ENCODE measurements at places on chromosomes 2 and 18. TPM values are rescaled to one million over a fixed set of nuclear protein-coding genes. Genes with fewer than 3 reads are reported as not detected.

The HOXD10 gene
- not detected for polyA plus RNA-seq

The LDLRAD4 gene
- 10.0 TPM for polyA plus RNA-seq

The EDAR gene
- 1.1 TPM for polyA plus RNA-seq

The RBM44 gene
- 0.71 TPM for polyA plus RNA-seq

The PSMD14 gene
- polyA plus RNA-seq: 35.5 TPM

The ALMS1 gene
- 15.4 TPM for polyA plus RNA-seq

The AQP4 gene
- polyA plus RNA-seq: 0.15 TPM

The NAT8 gene
- polyA plus RNA-seq: not detected
